ENCODE measurements at places on chromosomes 6 and 20.

GRCh38 chr20:39835130-39835842, 853.8 kb downstream of the MAFB start:
- no peak for DNase-seq

- no peak for DNase-seq
These were observed 805 bp downstream of the PHF1 start for GRCh38 chr6:33411632-33412005.

DNA sequence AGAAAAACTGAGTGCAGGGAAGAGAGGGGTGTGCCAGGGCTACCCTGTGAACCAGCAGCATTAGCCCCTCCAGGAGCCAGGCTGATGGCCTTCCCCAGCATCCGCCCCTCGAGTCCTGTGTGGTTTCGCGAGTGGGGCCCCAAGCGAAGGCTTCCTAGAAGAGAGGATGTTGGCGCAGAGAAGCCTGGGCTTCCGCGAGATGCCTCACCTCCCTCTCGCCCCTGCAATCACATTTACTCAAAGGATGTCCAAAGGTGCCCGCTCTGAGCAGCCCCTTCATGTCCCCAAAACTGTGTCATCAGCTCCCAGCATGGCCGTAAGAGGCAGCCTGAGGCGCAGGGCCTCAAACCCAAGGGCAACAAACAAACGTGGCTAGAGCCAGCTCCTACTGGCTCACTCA, 111.7 kb downstream of the PREX1 start:
- DNase-seq: no peak

DNA sequence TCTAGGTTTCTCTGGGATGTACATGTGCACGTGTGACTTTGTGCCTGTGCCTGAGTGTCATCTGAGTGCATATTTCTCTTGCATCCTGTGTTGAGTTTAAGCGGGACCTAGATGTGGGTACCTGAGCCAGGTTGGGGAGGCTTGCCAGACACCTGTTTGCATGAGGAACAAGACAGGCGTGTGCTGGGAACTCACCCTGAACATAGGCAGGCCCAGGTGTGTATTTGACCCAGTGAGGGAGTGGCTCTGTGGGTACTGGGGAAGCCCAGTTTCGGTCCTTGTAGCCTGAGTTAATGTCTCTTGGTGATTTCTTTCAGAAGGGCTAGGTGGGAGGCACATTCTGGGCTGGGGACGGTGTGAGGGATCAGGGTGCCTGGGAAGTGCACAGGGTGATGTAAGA, 98.6 kb downstream of the TMEM170B start:
- no peak for DNase-seq

- DNase-seq: peak; percentile 19
These were observed 122.9 kb downstream of the FAM120B start for GRCh38 chr6:170429450-170429849.

DNA sequence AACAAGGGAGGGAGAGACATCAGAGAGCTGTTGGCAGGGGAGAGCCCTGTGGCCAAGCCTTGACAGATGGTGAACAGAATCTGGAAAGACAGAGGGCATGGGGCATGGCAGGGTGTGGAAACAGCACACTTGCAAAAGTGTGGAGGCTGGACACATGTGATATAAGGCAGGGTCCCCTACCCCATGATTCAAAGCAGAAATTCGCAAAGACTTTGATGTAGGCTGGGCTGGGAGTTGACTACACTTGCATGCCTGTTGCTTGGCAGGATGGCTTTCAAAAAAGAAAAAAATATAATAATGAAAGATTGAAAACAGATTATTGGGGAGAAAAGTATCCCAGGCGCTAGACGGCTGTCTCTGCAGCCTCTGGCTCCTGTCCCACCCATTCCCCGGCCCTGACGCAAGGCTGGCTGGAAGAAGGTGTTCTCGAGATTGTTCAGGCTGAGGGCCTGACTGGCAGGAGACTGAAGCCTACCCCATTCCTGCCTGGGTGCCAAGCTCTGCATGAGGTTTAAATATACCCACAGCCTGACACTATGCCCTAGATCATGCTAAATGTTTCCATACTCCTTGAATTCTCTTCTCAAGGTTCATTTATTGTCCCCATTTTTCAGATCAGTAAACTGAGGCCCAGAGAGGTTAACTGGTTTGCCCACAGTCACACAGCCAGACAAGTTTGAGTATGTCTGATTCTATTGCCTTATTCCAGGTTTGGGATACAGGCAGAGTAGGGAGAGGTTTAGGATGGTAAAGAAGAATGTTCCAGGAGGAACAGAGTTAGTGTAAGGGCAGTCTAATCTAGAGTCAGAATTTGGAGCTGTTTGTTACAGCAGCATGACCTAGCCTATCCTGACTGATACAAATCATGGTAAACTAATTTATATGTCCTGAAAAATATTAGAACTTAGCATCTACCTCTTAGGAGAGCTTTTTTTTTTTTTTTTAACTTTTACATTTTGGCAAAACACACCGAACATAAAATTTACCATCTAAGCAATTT, 23.4 kb upstream of the CCN5 start:
- DNase-seq: peak; percentile 71

- DNase-seq: peak; percentile 40
These were observed 532.0 kb downstream of the BCKDHB start for GRCh38 chr6:80638213-80639055.

DNA sequence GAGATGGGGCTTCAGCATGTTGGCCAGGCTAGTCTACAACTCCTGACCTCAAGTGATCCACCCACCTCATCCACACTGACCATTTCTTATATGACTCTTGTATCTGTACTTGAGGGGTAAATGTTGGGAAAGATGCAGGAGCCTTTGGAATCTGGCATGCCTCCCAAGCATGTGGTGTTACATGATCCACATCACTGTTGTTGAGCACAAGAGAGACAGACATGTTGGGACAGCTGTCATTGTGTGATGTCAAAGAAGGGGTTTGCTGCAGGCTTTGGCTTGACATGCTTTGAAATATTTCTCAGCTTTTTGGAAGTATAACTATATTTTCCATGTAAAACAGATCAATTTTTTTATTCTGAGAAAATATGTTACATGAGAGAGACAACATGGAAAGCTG, 139.9 kb downstream of the MOXD1 start:
- DNase-seq: peak; percentile 51

DNA sequence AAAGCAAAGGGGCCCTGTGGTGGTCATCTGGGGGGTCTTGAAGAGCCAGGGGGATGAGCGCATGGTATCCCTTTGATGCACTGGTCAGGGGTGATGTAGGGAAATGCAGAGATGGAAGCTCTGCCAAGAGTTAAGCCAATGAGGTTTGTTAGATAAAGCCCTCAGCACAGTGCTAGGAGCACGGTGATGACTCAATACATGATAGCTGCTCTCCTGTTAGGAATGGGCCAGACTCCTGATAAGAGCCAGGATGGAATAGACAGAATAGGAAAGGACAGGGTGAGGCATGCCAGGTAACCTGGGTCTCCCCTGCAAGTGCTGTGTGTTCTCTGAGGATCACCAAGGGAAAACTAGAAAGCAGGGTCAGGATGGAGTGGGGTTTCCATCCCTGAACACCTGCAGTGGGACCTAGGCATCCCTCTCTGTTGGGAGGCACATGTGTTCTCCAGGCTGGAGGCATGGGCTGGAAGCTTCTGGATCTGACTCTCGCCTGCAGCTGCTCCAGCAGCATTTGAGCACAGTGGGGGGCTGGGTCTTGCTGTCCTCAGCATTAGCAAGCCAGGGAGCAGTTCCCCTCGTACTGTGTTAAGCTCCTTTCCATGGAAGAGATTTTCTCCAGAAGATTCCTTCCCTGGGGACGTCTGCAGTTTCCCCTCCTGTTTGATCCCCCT, 71.8 kb upstream of the TIAM2 start:
- DNase-seq: no peak

DNA sequence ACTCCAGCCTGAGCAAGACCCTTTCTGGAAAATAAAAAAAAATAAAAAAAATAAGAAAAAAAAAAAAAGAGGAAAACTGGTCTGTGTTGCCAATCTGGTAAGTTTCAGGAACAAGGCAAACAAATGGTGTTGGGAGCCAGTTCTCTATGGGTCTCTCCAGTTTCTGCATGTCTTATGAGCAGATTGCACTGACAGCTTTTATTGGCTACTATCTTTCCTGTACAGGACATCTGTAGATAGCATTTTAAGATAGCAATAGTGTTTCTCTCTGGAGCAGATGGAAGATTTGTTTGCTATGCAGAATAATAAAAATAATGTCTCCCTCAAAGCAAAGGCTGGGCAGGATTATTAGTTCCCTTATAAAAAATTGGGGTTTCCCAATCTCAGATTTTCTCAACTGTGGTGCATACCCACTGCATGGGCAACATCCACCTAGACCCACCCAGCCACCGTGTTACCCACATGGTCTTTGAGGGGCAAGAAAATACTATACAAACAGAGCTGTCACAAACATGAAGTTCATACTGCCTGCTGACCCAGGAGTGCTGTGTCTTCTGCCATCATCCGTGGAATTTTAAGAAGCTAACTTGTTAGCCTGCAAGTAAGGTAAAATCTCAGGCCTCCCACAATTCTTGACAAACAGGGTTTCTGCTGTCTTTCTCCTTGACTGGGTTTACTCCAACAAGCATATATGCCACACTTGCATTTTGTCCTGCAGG, 9.5 kb downstream of the GMDS start:
- no peak for DNase-seq

DNA sequence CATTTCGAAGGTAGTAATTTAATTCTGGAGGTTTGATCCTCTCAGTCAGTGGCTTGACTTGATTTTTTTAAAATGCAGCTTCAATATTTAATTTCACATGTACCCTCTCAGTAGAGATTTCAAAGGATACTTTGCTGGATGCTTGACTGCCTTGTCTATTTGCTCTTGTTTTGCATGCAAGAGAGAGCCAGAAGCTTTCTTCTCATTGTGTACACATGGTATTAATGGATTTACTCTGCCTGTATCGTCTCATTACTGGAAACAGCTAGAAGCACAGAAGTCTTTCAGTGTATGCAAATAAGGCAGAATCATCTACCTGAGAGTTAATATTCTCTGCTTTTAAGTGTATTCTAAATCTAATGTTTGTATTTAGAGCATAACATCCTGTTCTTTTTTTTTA, 84.3 kb upstream of the FOXO3 start:
- DNase-seq: no peak

Data from left hindlimb (tissue), 1 donor.